ENCODE measurements at places on chromosomes 3 and 15.

DNA sequence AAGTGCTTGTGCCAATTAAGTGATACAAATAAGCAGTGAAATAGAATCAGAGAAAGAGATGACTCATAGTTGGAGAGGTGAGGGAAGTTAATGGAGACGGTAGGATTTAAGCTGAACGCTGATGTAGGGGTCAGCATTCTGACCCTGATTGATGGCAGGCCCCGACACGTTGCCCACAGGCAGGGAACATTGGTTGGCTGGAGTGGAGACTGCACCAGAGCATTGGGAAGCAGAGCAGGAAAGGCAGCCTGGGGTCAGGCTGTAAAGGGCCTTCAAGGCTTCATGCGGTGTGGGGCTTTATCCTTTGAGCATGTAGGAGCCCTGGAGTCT lies 68.6 kb downstream of the DCUN1D1 start:
- no peak for DNase-seq

- DNase-seq: no peak
Measured at GRCh38 chr3:173799060-173799816, 401.7 kb downstream of the NLGN1 start.

GRCh38 chr15:62059816-62060112 lies 483 bp downstream of the VPS13C start:
- no peak for DNase-seq

GRCh38 chr15:65940618-65940909 lies 71.3 kb downstream of the RAB11A start:
- no peak for DNase-seq

DNA sequence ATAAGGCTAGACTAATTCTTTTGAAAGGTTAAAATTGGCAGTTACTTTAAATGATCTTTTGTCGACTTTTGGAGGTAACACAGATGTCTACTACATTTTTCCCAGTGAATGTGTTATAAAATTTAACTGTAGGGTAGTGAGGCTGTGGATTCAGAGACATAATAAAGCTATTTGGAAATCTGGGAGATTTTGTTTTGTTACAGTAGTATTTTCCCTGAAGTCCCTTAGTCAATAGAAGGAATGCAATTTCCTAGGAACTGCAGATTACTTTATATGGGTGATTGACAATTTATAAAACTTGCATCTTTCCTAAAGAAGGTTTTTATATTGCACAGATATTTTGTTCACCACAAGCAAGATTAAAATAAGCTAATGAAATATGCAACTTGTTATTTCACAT lies 96.9 kb downstream of the ALCAM start:
- no peak for DNase-seq

GRCh38 chr3:148186881-148187280 lies 510.8 kb upstream of the AGTR1 start:
- DNase-seq: no peak

GRCh38 chr3:22887664-22888291 lies 315.3 kb upstream of the UBE2E2 start:
- DNase-seq: no peak

- no peak for DNase-seq
Measured at GRCh38 chr3:144324076-144324475, 352.5 kb downstream of the DIPK2A start.

GRCh38 chr15:70375006-70375431 lies 277.3 kb upstream of the TLE3 start:
- DNase-seq: no peak

DNA sequence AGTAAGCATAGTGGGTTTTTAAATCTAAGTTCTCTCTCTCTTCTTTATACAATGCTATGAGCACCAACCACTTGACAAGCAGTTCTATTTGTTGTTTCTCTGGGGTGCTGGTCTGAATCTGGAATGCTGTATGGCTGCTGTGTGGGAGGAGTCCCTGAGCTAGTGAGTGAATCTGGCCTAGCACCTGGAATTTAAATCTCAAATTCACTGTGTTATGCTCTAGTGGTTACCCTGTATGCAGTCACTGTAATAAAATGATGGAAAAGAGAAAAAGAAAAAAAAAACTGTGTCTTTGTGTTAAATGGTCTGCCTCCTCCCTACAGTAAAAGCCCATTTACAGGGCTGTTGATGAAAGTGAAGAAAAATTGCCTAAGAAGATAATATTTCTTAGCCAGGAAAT lies 155.0 kb downstream of the ATP8B4 start:
- DNase-seq: no peak

DNA sequence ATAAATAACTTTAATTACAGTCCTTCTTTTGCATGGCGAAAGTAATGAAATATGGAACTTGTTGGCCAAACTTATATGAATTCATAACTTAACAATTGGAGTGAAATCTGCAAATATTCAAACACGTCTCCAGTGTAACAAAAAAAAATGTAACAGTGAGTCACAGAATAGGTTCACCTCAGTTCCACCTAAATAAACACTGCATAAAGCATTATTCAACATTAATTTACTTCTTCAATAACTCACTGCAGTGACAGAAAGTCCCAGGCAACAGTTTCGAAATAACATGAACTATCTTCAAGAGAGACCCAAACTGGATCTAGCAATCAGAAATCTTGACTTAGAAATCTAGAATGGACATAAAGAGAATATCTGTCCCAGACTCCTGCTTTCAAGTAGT lies 75.6 kb downstream of the GMNC start:
- DNase-seq: no peak

DNA sequence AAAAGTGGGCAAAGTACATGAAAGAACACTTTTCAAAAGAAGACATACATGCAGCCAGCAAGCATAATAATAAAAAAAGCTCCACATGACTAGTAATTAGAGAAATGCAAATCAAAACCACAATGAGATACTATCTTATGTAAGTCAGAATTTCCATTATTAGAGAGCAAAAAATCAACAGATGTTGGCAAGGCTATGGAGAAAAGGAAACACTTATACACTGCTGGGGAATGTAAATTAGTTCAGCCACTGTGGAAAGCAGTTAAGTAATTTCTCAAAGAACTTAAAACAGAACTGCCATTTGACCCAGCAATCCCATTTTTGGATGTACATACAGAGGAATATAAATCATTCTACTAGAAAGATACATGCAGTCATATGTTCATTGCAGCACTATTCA lies 360.7 kb downstream of the NSUN3 start:
- DNase-seq: no peak

GRCh38 chr3:55413236-55413635 lies 73.9 kb downstream of the WNT5A start:
- no peak for DNase-seq

DNA sequence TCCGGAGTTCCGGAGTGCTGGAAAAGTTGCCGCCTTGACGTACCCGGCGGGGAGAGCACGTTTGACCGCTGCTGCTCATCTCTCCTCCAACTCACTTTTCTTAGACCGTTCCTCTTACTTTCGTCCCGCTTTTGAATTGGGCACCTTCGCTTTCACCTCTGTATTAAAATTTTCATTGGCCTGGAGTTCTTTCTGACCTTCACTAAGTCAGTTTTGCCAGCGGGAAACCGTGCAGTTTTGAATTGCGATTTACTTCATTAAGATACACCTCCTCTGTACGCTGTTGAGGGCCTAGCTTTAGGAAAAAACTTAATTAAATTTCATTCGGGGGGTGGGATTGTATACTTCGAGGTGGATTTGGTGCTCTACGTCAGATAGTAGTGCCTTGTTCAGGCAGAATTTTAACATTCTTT lies 1.3 kb downstream of the GMPS start:
- no peak for DNase-seq

DNA sequence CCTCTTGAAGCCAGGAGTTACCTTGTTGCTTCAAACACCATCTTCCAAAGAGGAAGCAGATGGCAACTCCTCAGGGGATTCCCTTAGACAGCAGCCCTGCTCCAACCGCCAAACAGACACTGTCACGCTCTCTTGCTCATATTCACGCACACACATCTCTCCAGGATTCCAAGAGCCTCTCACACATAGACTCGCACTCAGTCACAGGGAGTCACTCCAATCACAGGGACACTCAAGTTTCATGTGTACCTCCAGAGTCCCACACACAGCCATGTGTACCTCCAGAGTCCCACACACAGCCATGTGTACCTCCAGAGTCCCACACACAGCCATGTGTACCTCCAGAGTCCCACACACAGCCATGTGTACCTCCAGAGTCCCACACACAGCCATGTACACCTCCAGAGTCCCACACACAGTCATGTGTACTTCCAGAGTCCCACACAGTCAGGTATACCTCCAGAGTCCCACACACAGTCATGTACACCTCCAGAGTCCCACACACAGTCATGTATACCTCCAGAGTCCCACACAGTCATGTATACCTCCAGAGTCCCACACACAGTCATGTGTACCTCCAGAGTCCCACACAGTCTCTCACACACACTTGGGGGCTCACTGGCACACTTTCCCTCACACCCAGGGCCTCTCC lies 6.1 kb downstream of the VWA5B2 start:
- DNase-seq: no peak

- no peak for DNase-seq
Measured at GRCh38 chr3:42129014-42129953, 38.1 kb downstream of the TRAK1 start.

DNA sequence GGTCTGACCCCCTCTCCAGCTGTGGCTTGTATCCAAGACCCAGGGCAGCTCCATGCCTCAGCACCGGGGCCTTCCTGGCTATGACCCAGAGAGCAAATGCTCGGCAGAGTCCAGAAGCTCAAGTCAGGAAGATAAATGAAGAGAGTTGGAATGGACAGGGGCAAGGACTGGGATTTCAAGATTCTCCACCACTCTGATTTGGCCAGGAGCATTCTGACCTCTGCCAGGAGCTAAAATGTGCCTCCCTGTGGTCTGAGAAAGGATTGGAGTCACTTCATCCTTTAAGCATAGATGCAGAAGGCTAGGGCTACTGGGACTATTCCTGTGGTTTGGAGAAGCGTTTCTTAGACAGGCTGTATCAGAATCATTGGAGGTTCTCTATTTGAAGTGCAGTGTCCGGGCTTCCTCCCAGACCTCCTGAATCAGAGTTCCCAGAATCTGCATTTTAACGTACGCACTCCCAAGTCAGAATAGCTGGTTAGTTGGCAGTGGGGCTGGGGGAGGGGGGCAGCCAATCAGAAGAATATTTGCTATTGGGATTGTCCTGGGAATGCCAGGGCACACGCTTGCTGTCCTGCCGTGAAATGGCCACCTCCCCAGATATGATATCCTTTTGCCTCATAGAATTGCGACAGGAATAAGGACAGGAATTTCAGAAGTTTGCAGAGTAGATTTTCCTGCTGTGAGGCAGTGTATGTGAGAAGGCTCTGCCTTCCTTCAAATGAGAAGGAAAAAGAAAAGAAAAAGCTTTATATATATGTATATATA lies 57.4 kb downstream of the HRH1 start:
- DNase-seq: no peak

DNA sequence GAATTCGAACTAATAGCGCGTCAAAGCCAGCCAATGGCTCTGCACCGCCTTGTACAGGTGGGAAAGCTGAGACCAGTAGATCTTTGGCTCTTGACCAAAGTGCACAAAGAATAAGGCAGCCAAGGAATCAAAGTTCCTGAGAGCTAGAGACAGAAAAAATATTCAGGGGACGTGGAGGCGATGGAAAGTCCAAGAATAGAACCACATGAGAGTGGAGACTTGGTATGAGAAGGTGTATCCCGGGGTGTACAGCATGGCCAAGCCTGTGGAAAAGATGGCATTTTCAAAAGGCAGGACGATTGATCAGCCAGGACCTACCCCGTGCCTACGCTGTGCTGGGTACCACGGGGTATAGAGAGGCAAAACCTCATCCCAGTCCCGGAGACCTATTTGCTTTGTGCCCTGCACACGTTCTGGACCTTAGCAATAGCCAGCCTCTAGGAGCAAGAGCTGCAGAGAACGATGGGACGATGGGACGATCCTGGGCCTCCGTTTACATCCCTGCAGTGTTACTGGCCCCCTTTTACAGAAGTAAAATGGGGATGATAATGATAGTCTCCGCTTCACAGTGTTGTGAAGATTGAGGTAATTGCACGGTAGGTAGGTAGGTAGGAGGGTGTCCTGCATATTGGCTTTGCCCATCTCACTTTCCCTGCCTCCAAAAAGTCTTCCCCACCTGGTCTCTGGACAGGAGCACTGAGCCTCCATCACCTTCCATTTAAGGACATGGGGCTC lies 583 bp upstream of the RBSN start:
- DNase-seq: no peak

- DNase-seq: no peak
Measured at GRCh38 chr3:119664850-119665379, 4.5 kb upstream of the POPDC2 start.

- DNase-seq: no peak
Measured at GRCh38 chr3:137099364-137100219, 141.8 kb downstream of the IL20RB start.

GRCh38 chr3:187978433-187979011 lies 175.4 kb upstream of the LPP start:
- DNase-seq: no peak

- no peak for DNase-seq
Measured at GRCh38 chr3:113659101-113659541, 37.3 kb downstream of the USF3 start.

GRCh38 chr3:120678984-120679383 lies 3.1 kb downstream of the HGD start:
- DNase-seq: no peak

- no peak for DNase-seq
Measured at GRCh38 chr3:128999102-128999501, 2.0 kb upstream of the EFCC1 start.

All from activated CD8-positive, alpha-beta memory T cell treated with anti-CD3 and anti-CD28 coated beads for 1 hour (primary cell).